ENCODE measurements at places on chromosomes 2 and 18.

- DNase-seq = no peak
These were observed 55.9 kb downstream of the SDC1 start for GRCh38 chr2:20168727-20169696.

GRCh38 chr18:78579449-78579848 is 400.2 kb upstream of the SALL3 start:
- DNase-seq = no peak

DNA sequence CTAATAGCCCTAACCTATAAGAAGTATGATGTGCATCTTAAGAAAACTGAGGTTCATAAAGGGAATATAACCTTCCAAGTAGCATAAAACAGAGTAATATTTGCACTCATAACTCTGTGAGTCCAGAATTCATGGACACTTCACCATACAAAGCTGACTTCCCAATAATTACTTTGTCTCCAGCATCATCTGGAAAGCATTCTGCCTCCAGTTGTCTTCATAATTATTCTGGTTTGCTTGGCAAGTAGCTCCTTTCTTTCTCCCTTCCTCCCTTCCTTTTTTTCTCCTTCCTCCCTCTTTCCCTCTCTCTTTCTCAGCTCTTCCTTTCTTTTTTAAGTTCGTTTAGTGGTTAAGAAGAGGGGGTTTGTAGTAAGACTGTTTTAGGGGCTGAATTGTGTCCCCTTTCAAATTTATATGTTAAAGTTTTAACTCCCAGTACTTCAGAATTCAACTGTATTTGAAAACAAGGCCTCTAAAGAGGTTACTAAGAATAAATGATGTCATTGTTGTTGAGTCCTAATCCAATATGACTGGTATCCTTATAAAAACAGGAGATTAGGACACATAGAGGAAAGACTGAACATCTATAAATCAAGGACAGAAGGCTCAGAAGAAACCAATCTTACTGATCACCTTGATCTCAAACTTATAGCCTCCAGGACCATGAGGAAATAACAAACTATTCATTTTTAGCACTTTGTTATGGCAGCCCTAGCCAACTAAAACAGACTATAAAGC is 28.9 kb downstream of the TFPI start:
- DNase-seq = no peak

DNA sequence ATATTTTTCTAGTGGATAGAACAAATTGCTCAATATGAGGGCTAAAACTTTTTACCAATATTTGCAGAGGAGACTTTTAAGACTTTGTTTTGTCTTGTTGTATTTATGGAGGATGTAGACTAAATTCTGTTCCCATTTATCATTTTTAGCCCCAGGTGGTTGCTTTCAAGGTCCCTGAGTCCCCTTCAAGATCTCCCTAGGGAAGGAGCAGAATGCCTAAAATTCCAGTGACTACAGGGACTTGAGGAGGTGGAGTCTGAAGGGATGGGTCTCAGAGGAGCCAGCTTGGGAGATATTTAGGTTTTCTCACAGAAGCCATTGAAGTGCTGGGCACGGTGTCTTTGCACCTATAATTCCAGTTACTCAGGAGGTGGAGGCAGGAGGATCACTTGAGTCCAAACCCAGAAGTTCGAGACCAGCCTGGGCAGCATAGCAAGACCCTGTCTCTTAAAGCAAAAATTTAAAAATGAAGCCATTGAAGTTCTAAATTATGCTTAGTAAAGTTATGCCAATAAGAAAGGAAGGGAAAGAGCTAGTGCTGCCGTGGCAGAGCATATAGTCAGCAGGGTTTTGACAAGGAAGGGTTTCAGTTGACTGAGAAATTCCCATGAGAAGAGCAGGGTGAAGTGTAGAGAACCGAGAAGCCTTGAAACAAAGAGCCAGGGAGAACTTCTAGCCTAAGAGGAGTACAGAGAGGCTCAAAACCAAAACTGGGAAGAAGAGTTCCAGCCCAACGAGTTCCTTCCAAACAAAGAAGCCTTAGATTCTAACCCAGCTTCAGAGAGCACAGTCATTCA is 43.4 kb downstream of the COMMD1 start:
- peak; percentile 13 for DNase-seq

DNA sequence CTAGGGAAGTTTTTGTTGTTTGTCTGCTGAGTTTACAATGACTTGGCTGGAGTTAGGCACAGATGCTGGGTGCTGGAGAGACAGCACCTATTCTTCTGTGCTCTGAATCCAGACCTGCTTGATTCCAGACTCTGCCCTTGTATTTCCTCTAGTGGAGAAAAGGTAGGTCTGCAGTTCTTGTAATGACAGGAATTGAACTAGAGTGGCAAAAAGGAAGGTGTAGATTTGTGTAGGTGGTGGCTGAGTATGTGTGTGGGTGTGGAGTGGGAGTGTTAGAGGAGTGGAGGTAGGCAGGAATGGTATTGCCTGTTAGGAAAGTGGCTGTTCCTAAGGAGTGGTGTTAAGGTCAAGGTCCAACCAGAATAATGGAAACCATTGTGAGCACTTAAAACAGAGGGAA is 71.9 kb upstream of the LYPD6 start:
- DNase-seq = peak; percentile 4

GRCh38 chr2:119011162-119011909 is 69.3 kb downstream of the MARCO start:
- DNase-seq = peak; percentile 26

DNA sequence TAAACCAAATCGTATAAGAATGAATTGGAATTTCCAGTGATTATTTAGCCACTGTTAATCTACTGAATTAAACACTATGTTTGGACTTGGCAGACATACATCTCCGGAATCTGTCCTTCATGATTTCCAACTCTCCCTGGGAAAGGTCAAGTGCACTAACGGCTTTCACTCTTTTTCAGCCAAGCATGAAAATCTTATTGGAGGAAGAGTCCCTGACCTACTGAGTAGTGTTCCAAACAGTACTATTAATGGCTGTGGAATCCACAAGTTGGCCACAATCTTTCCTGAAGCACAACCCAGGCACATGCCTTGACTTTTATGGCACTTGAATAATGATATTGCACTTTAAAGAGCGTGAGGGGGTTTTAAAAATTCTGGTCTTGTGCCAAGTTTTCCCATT is 318.9 kb upstream of the RND3 start:
- no peak for DNase-seq

DNA sequence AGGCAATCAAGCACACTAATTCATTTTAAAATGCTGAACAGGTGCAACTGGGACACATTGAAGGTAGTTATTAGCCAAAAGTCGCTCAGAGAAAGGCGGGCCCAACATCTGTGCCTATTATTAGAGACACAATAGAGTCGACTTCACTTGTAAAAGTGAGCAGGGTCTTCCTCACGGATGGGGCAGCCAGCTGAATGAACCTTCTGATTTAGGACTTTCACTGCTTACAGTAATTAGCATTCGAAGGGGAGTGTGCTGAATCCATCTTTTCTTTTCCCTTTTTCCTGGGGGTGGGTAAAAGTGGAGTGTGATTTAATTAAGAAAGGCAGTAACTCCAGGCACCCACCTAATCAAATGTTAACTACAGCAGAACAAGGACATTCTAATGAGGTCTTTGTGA is 677.7 kb downstream of the DCDC2C start:
- DNase-seq = no peak
